MM.1S (cell line): ENCODE measurements at places on chromosomes 5 and 9.
A peak's percentile ranks its signal among the peaks of the same experiment; 100 is the strongest.

DNA sequence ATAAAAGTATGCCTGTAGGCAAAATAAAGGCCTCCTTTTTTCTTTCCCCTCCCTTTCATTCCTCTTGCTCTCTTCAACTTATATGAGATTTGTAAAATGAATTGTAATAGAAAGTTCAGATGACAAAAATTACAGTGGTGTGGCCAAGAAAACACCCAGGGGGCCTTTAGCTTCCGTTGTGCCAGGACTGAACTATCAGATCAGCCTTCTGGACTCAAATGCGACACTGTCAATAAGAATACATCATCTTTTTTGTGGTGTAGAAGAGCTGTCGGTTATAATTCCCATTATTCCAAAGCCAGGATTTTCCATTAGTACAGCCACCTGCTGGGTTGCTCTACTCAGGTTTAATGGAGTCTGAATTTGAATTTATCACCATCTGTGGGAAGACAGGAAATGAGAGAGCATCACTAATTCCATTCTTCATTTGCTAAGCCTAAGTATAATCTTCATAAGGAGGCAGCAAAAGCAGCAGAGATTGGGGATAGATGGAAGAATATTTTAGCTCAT lies 443.4 kb downstream of the ANXA1 start:
- DNase-seq, result no peak

GRCh38 chr9:27634879-27635278 lies 61.6 kb upstream of the C9orf72 start:
- DNase-seq, result peak; percentile 19

DNA sequence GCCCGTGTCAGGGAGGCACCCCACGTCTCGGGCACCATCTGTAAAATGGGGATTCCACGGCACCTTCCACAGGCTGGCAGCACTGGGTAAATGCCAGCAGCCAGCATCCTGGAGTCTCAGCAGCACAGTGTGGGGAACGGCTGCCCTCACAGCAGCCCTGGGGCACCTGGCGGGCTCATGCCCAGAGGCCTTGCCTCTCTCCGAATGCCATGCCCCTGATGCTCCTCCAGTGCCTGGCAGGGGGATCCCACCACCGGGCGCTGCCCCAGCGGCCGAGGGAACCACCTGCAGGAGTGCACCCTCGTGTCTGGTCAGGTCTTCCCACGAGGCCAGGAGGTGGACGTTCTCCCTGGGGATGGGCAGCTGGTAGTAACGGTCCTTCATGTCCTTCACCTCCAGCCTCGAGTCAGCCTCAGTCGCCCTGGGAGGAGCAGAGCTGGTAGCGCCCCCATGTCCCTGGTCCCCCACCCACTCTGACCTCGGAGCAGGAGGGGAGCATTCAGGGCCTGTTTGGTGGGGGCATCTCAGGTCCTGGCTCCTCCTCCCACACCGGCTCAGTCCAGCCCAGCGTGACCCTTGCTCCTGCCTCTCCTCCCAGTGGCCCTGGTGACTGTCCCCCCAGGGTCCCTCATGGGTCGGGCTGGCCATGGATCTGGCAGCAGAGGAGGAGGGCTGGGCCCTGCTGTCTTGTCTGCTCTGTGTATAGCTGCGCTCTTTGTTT lies 49.9 kb upstream of the NRARP start:
- DNase-seq, result no peak

GRCh38 chr9:98964911-98965336 lies 21.2 kb downstream of the COL15A1 start:
- DNase-seq, result no peak

DNA sequence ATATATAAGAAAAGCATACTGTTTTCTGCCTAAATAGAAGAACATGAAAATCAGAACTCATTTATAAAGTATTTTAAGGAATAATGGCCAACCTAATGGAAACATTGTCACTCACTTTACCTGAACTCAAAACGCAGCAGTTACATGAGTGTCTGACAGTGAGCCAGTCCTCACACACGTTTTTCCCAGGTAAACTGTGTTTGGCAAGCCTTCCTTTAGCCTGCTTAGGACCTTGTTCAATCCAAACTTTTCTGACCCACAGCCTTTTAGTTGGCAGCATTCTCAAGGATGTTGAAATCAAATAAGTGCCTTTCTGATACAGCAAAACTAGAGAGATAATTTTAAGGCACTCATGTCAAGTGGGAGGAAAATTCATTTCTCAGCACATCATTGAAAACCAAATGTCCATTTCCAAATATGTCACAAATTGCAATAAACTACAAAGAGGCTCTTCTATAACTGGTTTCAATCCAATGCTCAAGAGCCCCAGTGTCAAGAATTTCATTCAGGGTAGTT lies 83.5 kb upstream of the SPDL1 start:
- DNase-seq, result no peak

DNA sequence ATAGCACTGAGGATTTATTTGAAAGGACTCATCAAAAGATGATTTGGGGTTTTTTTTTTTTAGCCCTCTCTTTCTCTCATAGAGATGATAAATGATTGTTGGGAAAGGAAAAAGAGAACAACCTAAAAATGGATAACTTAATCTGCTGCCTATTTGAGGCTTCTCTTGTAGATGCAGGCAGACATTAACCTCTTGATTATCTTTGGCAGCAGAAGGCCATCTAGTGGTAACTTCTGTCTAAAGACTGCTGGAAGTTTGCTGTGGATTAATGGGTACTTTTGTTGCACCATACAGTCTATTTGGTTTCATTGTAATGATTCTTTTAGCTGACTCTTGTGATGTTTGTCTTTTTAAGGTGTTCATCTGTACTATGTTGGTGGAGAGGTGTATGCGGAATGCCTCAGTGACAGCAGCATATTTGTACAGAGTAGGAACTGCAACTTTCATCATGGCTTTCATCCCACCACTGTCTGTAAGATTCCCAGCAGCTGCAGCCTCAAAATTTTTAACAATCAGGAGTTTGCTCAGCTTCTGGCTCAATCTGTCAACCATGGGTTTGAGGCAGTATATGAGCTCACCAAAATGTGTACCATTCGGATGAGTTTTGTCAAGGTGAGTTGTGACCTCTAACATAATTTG lies 18.8 kb downstream of the SMIM32 start:
- peak; percentile 50 for DNase-seq

GRCh38 chr9:136389396-136389795 lies 10.6 kb downstream of the SNAPC4 start:
- DNase-seq, result no peak

DNA sequence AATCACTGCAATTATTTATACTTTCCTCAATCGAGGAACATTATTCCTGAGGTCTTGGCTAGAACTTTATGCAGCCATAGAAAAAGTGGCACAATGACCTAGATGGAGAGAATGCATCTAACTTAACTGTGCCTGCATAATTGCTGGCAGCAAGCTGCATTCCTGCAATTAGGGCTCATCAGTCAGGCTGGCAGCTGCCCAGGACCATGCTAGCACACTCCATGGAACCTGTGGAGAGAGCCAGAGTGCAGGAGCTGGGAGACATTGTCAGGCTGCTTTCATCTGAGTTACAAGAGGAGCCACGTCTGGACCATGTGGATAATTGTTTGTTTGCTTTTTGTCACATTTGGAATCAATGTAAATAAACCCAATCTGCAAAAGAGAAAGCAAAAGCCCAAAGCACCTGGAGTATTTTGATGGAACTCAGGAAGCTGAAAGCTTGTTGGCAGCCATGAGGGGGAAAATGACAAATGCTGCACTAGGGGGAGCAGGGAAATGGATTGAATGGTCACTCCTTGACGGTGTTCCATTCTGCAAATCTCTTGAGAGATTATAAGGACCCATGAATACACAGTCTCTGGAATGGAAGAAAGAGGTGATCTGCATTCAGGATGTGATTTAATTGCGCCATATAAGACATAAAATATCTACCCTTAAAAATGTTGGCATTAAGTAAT lies 839.9 kb downstream of the MAT2B start:
- DNase-seq, result no peak

GRCh38 chr5:137954131-137954879 lies 65.0 kb downstream of the PKD2L2 start:
- no peak for DNase-seq

GRCh38 chr5:149254506-149254905 lies 17.2 kb upstream of the AFAP1L1 start:
- DNase-seq, result no peak

- no peak for DNase-seq
Measured at GRCh38 chr5:639253-639530, 27.1 kb downstream of the CEP72 start.

GRCh38 chr5:148443998-148444397 lies 60.2 kb downstream of the FBXO38 start:
- peak; percentile 75 for DNase-seq

DNA sequence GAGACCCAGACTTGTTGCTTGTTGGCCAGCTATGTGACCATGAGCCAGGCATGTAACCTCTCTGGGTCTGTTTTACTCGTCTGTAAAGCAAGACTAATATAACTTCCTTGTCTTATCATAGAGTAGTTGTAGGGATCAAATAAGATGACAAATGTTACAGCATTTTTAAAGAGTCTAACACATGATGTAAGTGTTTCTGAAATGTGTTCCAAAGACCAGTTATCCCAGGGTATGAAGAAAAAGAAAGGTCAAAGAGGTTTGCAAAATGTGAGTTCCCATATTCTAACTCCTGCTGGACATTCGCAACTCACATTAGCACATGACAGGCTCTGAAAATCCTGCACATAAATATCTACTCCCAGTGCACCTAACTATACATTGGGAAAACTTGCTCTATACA lies 28.5 kb upstream of the MATR3 start:
- DNase-seq, result no peak

GRCh38 chr9:660227-660626 lies 181.3 kb upstream of the DMRT1 start:
- no peak for DNase-seq

DNA sequence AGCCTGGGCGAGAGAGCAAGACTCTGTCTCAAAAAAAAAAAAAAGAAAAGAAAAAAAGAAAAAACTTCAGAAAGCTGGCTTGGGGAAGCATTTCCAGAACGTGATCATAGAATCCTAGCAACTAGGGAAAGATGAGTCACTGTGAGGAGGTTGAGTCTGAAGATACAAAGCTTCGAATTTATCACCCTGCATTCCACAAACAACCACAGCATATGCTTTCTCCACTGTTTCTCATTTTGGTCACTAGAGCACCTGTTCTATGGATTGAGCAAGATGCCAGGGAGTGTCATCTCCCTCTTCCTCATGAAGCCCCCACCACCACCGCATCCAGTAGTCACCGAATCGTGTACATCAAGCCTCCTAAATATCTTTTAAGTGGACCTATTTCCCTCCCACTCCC lies 37.9 kb downstream of the SEMA5A start:
- no peak for DNase-seq

- no peak for DNase-seq
Measured at GRCh38 chr9:34575862-34576596, 13.5 kb downstream of the CNTFR start.

DNA sequence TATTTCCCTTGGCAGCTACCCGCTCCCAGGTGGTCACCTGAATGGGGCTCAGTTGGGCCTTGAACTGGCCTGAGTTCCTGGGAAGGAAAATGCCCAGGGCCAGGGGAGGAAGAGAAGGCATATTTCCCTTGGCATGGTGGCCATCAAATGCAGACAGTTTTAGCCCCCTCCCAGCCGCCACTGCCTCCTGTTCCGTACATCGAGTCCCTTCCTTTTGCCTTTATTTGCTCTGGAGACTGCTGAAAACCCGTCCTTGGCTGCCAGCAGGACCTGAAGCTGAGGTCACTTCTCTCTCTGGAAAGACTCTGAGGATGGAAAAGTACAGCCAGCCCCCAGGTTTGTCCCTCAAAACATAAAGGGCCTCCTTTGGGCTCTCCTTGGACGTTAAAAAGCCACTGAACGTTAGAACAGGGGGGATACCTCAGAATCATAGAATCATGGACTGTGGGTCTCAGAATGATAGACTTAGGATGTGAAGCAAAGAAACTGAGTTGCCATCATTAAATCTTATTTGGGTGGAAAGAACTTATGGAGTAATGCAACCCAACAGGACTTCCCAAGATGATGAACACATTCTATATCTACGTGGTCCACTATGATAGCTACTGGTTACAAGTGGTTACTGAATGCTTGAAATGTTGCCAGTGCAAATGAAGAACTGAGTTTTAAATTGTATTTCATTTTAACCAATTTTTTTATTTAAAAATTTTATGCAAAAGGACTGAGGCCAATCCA lies 7.1 kb downstream of the SPARC start:
- no peak for DNase-seq

DNA sequence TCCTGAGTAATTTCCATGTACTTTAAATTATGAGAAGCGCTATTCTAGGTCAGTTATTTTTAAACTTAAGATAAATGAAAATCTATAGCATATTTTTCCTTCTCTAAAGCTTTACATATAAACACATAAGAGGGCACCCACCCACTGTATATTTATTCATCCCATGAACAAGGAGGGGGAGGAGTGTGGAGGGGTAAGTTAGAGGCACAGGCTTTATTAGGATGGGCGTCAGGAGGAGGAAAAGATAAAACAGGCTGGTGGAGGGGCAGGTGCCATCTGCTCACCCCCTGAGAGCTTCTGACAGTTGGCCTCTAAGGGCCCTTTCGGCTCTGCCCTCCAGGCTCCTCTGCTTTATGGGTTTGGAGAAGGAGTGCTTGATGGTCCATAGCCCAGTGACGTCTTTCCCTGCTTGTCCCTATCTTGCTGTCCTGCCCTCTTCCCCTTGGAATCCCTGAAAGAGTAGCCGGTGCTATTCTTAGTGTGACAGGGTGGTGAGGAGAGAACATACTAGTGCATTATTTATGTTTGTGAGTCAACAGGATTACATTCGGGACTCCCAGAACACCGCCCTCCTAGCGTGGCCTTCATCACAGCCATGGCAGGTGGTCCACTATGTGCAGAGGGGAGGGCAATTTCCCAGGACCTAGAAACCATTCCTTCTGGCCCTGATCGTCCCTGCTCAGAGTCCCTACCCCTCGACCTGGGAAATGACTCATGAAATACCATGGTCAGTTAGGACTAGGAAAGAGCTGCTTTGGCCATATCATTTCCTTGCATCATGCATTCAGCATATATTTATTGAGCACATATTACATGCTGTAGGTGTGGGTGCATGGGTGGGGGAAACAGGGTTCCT lies 7.9 kb upstream of the SYNPO start:
- DNase-seq, result no peak

GRCh38 chr5:134184155-134185135 lies 7.7 kb upstream of the SKP1 start:
- DNase-seq, result peak; percentile 70

- DNase-seq, result no peak
Measured at GRCh38 chr5:370311-370958, 48.9 kb downstream of the AHRR start.

DNA sequence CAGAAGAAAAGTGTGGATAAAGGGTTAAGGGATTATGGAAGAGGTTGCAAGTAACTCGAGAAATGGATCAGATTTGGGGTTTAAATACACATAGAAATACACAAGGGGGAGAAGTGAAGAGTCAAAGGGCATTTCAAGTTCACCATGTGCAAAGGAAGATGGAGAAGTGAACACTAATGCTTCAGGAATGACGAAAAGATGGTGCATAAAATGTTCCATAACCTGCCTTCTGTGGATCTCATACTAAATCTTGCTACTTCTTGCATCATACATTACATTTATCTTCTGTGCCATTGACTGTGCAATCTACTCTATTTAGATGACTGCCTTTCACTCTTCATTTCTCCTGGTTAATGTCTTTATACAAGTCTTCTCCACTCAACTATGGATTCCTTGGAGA lies 5.7 kb upstream of the SMC2 start:
- DNase-seq, result no peak
